Endothelial cell (in vitro differentiated cells): ENCODE measurements at places on chromosomes 12 and 14. TPM values are rescaled to one million over a fixed set of nuclear protein-coding genes. Genes with fewer than 3 reads are reported as not detected.

- no peak for DNase-seq
Observed at GRCh38 chr14:24441485-24441884, 1.1 kb downstream of the SDR39U1 start.

- no peak for DNase-seq
Observed at GRCh38 chr12:125853670-125854069, 788.4 kb downstream of the AACS start.

- DNase-seq: no peak
Observed at GRCh38 chr12:92363295-92364146, 217.9 kb upstream of the BTG1 start.

DNA sequence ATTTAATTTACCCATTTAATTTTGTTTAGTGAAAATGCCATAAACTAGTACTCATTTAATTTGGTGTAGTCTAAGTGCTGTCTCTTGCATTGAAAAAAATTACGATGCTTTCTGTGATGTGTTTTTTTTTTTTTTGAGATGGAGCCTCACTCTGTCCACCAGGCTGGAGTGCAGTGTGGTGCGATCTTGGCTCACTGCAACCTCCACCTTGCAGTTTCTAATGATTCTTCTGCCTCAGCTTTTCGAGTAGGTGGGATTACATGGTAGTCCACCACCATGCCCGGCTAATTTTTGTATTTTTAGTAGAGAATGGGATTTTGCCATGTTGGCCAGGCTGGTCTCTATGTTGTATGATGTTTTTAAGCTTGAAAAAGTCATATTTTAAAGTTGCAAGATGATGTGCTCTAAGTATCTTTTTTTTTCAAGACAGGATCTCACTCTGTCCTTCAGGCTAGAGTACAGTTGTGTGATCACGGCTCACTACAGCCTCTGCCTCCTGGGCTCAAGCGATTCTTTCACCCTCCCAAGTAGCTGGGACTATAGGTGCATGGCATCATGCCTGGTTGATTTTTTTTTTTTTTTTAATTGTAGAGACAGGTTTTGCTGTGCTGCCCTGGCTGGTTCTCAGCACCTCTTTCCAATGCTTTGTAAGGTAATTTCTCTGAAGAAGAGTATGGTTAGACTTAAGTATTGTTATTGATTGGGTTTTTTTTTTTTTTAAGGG lies 8.6 kb downstream of the LRRC10 start:
- DNase-seq: no peak

DNA sequence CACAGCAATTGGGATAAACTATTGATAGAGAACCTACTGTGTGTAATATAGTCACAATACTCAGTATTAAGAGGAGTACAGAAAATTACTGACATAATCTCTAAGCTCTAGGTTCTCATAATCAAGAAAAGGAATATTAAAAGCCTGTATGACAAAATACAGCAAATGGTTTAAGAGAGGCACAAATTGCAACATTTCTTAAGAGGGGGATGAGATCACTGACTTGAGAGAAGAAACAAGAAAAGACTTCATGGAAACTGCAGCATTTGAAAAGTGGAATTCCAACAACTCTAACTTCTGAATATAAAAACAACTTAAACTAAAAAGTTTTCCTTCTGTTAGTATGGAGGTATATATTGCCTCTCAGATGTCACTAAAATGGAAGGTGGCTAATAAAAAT lies 89.7 kb downstream of the NUMB start:
- no peak for DNase-seq

DNA sequence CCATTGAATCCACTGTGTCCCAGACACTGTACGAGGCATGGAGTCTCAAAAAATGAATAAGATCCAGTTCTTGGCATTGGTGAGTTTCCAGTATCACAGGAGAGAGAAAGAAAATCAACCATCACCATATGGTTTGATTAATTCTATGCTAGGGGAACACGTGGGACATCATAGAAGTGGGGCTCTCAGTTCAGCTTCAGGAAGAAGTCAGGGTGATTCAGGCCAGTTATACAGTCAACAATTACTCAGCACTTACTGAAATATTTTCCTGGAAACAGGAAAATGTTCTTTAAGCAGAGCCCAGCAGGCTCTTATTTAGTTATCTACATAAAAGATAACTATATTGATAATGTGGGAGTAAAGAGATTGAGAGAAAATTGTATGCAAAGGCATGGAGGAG lies 407.2 kb downstream of the NOVA1 start:
- DNase-seq: no peak

- DNase-seq: no peak
Observed at GRCh38 chr12:75986001-75986746, 45.4 kb downstream of the PHLDA1 start.

Gene CDC42BPB
- total RNA-seq: 187 TPM

Gene KRT72
- 0.28 TPM for total RNA-seq

Gene BMAL2
- 7.9 TPM for total RNA-seq

Gene WNT1
- not detected for total RNA-seq

Gene ZNF664
- total RNA-seq: 119 TPM

Gene CCDC175
- not detected for total RNA-seq
